Stimulated activated CD4-positive, alpha-beta T cell treated with anti-CD3 and anti-CD28 coated beads, Interleukin-1b, Interleukin-23, amount 100 ng/mL, for 24 hours (primary cell): ENCODE measurements at places on chromosomes 3 and 15.

- DNase-seq: peak; percentile 43
Observed at GRCh38 chr3:46705022-46705530, 3.9 kb downstream of the TMIE start.

DNA sequence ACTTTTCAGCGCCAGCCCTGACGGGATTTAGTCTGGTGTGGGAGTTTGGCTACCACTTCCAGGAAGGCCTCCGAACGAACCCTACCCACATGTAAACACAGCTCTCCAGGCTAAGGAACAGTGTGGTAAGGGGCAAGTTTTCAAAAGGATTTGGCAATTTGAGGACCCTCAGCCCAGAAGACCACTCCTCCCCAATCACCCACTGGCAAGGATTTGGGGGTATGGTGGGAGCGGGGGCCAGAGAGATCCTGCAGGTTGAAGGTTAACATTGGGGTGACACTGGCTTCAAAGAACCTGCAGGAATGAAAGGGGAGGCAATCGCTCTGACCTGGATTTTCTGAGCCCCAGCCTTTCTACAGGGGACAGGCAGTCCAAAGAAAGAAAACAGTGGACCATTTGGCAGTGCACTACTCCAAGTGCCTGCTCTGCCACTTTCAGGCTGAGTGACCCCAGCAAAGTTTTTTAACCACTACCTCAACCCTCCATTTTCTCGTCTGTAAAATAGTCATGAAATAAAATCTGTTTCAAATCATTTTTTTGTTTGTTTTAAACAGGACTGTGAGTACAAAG lies 34.5 kb downstream of the ZIC4 start:
- DNase-seq: no peak

DNA sequence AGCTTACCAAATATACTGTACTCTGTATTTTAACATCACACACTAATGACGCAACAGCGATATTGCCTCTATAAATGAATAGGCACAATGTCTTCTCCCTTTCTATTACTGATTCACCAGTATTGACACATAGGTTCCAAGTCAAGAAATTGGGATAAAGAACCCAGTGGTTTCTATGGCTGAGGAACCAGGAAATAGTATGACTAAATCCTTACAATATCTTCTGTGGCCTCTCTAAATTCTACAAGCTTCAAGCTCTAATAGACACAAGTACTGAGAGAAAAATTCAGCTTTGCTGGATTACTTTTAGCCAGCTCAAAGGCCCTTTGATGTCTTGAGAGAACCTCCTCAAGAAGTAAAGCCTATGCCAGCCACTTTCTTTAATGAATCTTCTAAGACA lies 162.5 kb downstream of the DPH6 start:
- no peak for DNase-seq

DNA sequence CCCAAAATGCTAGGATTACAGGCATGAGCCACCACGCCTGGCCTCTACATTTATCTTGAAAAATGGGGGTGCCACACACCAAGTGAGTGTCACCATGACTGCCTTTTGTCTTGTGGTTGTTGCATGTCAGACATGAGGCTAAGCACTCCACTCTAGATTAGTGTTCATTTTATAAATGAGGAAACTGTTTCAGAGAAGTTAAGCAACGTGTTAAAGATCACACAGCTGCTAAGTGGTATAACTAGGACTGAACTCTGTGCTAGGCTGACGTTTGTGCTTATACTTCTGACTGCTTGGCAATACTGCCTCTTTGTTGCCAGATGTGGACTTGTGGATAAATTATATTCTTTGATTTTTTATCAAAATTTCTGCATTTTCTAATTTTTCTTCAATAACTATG lies 50.8 kb upstream of the SMAD6 start:
- no peak for DNase-seq

DNA sequence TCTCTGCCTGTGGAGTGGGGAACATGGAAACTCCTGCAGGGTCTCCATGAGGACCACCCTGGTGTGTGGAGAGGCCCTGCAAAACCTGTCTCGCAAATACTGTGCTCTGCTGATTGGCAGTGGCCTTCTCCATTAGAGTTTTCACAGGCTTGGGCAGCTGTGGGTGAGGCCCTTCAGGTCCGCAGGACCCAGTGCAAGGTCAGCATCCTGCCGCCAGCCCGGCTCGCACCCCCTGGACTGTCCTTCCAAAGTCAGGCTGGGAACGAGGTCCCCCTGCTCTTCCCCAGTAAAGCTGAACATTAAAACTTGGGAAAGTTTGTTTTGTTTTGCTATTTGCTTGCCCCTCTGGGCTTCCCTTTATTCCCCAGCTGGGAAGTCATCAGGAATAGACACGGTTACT lies 85.0 kb upstream of the PLXNA1 start:
- DNase-seq: no peak

- DNase-seq: peak; percentile 45
Observed at GRCh38 chr15:90231028-90232017, 2.4 kb downstream of the CIB1 start.

GRCh38 chr3:60281970-60282369 lies 969.3 kb downstream of the FHIT start:
- no peak for DNase-seq

GRCh38 chr3:186073641-186074040 lies 35.2 kb downstream of the ETV5 start:
- DNase-seq: no peak

- no peak for DNase-seq
Observed at GRCh38 chr3:13167829-13168228, 94.6 kb upstream of the IQSEC1 start.

- DNase-seq: no peak
Observed at GRCh38 chr3:58375254-58375653, 42.6 kb downstream of the PXK start.

DNA sequence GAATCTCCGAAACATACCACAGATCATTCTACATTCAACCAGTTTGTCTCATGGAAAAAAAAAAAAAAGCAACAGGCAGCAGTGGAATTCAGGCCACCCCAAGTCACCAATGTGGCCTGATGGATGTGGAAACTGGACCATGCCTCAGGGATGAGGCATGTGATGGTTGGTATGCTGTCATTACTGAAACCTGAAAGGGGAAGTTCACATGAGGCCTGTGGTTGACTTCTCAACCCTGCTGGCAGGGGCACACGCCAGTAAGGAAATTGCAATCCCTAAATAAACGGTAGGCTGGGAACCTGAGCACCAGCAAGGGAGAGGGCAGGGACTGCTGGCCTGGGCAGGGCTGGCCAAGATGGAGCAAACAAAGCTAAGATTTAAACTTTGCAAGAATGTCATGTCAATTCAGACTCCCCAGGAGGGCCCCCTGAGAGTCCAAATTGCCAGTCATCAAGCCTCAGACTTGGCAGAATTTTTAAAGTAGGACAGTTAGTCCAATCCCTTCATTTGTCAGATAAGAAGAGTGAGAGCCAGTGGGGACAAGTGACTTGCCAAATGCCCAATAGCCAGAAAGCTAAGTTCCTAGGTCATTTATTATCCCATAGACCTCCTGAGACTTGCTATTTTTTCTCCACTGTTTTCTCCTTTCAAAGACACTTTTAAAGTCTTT lies 310.4 kb downstream of the ERC2 start:
- DNase-seq: no peak

DNA sequence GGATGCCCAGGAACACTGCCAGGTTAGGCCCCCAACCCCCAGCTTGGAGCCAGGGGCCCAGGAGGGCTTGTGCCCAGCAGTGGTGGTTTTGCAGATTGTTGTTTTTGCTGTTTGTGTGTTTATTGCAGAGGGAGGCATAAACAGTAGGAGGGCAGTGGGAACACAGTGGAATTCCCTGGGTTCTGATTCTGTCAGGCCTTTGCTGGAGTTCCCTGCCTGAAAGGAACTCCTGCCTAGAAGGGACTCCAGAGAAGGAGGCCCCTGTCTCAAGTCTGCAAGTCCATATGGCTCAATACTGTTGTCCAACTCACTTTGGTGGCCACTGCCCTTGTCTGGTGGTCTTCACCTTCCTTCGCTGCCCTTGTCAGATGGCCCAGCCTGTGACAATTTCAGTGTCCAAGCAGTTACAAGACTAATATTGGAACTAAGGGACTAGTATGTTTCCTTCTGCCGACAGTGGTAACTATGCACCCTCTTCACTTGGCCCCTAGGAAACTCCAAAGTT lies 47.4 kb upstream of the RAB6B start:
- DNase-seq: no peak

GRCh38 chr3:150348500-150348899 lies 59.6 kb upstream of the TSC22D2 start:
- DNase-seq: no peak

- DNase-seq: no peak
Observed at GRCh38 chr3:177831361-177831760, 634.1 kb upstream of the TBL1XR1 start.

DNA sequence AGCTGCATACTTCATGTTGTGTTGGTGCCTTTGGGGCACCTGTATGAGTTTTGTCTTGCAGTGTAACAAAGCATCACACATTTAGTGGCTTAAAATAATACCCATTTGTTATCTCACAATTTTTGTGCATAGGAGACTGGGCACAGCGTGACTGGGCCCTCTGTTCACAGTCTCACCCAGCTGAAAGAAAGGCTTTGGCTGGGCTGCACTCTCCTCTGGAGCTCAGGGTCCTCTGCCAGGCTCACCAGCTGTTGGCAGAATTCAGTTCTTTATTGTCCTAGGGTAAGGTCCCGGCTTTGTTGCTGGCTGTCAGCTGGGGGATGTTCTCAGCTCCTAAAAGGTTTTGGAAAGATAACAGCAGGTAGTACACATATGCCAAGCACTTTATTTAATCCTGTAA lies 263.3 kb downstream of the CLSTN2 start:
- DNase-seq: no peak

- no peak for DNase-seq
Observed at GRCh38 chr3:170196833-170197232, 15.3 kb upstream of the PHC3 start.

DNA sequence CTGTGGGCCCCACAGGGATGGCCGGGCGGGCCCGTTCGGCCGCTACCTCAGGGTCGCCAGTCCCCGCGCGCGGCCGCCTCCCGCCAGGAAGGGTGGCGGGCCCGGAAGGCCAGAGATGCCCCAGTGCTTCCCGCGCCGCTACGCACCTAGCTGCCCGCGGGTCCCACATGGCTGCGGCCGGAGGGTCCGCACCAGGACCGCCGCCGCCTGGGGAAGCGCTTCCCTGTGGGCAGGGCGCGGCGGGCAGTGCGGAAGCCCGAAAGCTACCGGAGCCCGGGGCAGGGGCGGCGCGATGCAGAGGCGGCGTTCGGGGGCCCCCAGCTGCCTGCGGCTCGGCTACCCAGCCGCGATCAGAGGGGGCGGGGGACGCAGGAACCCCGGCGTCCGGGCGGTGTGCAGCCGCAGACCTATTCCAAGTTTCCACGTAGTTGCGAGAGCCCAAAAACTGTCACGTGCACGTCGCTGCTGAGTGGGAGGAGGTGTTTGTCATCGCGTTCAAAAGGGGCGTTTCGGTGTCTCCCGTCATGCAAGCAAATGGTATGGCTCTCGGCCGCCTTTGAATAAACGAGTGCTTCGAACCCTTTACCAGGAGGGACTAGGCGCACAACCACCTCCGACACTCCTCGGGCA lies at the start of gene TRANK1:
TSS of gene TRANK1 (minus strand) at position 414 of the 630 bp plus-strand sequence. CDS start at position 169, 245 bp downstream.
- peak; percentile 73 for DNase-seq

- no peak for DNase-seq
Observed at GRCh38 chr3:151169262-151169947, 33.6 kb downstream of the GPR171 start.

GRCh38 chr15:84772031-84772430 lies 23.6 kb downstream of the ZNF592 start:
- no peak for DNase-seq

GRCh38 chr15:66130496-66131034 lies 123.0 kb downstream of the MEGF11 start:
- DNase-seq: no peak

DNA sequence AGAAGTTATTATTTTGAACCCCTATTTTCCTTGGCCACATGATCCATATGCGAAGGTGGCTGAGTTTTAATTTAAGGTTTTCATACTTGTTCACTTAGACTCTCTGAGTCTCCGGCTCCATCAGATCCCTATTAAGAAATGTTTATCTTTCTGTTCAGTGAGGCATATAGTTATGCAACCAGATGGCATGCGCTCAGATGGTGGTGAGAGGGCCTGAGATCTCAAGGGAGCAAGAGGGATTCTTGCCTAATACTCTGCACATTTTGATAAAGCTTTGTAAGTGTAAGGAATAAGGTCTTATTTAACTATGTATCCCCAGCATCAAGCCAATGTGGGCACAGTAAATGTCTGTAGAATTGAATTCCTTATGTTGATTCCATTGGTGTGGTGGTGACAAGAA lies 78.9 kb upstream of the DPH6 start:
- no peak for DNase-seq

GRCh38 chr15:38859574-38859973 lies 295.0 kb upstream of the RASGRP1 start:
- no peak for DNase-seq

GRCh38 chr3:30511524-30512251 lies 94.7 kb upstream of the TGFBR2 start:
- DNase-seq: no peak

DNA sequence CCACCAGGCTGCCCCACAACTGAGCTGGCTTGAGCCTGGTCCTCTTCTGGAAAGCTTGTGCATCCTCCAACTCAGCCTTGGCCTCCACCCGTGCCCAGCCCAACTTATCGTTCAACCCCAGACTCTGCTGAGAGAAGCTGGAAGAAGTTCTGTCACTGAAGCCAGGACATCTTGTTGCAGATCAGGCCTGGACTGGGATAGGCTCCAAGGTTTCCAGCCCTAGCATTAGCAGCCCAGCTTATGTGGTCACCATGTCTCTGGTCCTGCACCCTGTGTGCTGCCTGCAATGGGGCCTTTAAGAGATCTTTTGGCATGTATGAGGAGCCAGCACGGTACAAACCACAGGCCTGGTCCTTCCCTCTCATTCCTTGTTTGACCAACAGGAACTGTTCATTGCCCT lies 15.2 kb upstream of the CAMP start:
- DNase-seq: no peak

DNA sequence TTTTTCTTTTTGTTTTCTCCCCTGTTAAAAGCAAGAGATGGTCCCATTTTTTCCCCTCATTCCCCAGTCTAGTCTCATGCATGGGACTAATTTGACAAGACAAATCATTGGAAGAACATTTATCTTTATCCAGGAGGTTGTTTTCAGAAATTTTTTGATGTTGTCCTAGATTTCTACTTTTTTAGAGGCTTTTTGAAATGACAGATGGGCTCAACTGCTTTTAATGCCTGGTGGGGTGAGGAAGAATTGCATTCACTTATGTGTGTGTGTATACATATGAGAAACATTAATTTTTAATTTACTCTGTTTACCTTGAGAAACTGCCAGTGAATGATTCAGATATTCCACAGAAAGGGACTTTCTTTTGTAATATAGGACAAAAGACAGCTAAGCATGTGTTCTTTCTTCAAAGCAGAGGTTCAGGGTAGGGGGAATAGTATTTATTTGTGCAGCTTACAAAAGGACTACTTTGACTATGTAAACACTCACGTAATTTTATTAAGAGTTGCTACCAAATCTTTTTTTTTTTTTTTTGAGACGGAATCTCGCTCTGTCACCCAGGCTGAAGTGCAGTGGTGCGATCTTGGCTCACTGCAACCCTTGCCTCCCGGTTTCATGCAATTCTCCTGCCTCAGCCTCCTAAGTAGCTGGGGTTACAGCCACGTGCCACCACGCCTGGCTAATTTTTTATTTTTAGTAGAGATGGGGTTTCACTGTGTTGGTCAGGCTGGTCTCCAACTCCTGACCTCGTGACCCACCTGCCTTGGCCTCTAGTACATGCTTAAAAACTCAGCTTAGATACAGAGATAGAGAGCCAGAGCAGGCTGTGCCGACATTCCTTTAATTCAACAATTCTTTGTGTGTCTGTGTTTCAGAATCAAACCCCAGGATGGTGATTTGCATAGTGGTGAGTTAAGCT lies 130.1 kb upstream of the RARB start:
- DNase-seq: no peak

GRCh38 chr15:62060896-62061280 lies 641 bp upstream of the VPS13C start:
- no peak for DNase-seq

- no peak for DNase-seq
Observed at GRCh38 chr3:134136604-134137003, 106.9 kb upstream of the SLCO2A1 start.
